ENCODE measurements at places on chromosomes 7 and 10.
A peak's percentile ranks its signal among the peaks of the same experiment; 100 is the strongest.

- peak; percentile 83 for DNase-seq
Measured at GRCh38 chr10:69088801-69089501, 1.0 kb downstream of the SRGN start.

GRCh38 chr10:129697463-129698247, 230.6 kb downstream of the MGMT start:
- DNase-seq, result no peak

- no peak for DNase-seq
Measured at GRCh38 chr7:131223151-131223550, 104.5 kb upstream of the MKLN1 start.

- no peak for DNase-seq
Measured at GRCh38 chr7:20713792-20714191, 72.9 kb downstream of the SP8 start.

DNA sequence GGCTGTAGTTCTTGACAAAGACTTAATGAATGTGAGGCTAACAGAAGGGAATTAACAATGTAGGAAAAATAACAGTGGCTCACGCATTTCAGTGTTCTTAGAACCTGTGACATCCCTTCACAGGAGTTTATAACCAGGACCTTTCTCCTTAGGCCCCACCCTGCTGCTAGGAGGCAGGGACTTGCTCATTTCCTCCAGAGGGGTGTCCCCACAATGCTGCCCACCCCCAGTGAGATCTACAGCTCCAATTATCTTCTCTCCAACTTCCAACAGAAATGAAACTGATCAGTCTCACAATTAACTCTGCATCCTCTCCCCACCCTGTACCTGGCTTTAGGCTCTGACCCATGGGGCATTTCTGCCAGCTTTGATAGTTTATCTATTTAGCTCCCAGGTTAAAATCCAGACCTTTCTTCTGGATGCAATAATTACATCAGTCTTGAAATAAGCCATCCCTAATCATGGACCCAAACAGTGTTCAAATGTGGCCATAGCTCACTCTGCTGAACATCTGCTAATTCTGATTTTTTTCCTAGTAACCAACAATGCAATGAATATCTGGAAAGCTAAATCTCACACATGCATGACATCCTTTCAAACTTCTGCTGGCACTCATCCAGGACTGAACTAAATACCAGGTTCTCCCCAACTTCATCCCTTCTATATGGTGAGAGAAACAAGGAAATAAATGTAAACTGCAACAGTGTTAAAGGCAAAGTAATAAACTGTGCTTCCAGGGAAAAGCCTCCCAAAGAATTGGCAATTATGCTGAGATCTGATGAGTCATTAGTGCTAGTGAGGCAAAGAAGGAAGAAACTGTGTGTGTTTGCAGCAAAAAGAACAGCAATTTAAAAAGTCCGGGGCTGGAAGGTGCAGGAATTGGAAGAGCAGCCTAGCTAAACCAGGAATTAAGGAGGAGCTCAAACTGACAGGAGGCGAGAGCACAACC, 64.6 kb downstream of the HERPUD2 start:
- DNase-seq, result peak; percentile 53

- DNase-seq, result no peak
Measured at GRCh38 chr10:1035201-1035600, 9.5 kb upstream of the IDI2 start.

GRCh38 chr10:86688398-86688921, 20.1 kb downstream of the LDB3 start:
- DNase-seq, result peak; percentile 75

- no peak for DNase-seq
Measured at GRCh38 chr10:104253106-104253505, 1.6 kb upstream of the GSTO1 start.

DNA sequence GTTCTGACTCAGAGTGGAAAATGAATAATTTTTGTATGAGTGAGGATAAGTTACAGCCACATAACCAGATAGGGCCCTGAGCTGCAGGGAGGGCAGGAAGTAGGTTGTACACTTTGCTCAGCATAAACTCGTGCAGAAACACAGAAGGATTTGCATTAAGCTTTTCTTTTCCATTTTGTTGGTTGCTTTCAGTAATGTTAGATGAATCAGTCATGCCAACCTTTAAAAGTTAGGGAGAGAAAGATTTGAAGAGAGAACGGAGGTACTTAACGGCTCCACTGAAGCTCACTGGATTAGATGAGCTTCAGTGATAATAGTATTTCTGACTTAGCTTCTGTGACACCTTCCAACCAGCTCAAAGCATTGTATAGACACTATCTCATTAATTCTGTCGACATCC, 348.1 kb downstream of the GATA3 start:
- no peak for DNase-seq

GRCh38 chr7:36391436-36392198, 2.0 kb downstream of the ANLN start:
- DNase-seq, result no peak

GRCh38 chr7:25287291-25287690, 59.0 kb upstream of the NPVF start:
- DNase-seq, result no peak

- peak; percentile 89 for DNase-seq
Measured at GRCh38 chr10:112183329-112184051, at the start of gene GPAM. Gene GPAM (minus strand): TSS chr10:112183765. CDS start chr10:112181784, 1,981 bp downstream.

DNA sequence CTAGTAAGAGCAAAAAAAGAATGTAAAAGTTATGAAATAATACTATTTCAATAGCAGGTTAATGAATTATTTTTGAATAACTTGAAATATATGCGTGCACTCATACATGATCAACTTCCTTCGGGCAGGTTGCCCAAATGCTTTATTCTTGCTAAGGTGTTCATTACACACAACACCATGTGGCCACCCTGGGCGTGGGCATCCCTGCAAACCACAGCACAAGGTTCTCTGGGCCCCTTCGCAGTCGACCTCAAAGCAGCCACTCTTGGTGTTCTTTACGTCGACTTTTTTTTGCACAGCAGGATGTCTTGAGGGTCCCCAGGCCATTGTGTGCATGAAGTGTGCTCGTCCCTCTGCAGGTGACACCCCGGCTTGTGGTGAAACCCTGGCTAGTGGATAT, 300.7 kb upstream of the PITRM1 start:
- no peak for DNase-seq

DNA sequence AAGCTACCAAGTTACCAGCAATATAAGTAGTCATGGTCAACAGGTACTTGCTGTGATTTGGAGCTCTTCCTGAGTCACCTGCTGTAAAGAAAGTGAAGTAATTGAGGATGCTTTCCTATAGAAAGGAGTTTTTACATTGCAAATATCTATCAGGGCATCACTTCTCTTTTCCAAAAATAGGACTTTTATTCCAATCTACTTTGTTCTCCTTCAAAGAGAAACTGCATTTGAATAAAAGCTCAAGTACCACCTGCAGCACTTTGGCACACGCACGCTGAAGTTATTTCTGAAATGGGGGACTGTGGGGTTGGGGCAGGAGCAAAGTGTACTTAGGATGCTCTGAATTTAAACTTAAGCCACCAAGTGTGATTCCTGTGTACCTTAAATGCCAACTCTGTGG, 81.8 kb upstream of the PRKAR2B start:
- DNase-seq, result no peak

GRCh38 chr7:45421806-45422205, 152.4 kb upstream of the ADCY1 start:
- DNase-seq, result no peak

GRCh38 chr10:69434169-69434568, 17.1 kb upstream of the TSPAN15 start:
- DNase-seq, result no peak

DNA sequence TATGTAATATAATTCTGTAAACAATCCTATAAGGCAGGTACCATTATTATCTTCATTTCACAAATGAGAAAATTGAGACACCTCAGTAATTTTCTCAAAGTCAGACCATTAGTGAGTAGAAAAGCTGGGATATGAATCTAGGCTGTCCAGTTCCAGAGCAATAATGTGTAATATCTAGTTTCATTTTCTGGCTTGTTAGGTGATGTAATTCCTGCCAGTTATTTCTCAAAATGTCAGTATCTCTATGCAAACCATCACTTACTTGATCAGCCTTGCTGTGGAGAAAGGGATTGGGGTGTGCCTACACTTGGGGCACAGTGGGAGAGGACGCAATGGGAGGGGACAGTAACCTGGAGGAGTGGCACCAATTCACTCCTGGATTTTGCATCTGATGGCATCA, 157.5 kb downstream of the LYZL1 start:
- DNase-seq, result no peak

GRCh38 chr10:122454071-122454470, 382 bp upstream of the ARMS2 start:
- DNase-seq, result no peak

- DNase-seq, result peak; percentile 7
Measured at GRCh38 chr10:26621889-26622711, 75.4 kb upstream of the PDSS1 start.

DNA sequence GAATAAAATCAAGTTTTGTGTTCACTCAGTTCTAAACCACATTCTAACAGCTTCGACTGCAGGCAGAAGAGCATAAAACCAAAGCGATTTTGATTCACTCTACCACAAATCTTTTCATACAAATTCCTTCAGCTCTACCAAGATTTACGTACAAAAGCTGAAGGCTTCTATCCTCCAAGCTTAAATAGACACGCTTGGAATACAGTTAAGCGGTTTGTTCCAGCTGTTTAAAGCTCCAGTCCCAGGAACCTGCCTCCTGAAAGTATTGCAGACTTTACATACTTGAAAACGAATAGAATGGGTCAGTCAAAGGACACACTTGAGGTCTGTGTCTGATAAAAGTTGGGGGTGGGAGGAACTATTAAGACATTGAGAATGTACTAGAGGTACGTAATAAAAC, 102.9 kb downstream of the MPP7 start:
- DNase-seq, result no peak

- no peak for DNase-seq
Measured at GRCh38 chr10:12027539-12027938, 15.1 kb downstream of the UPF2 start.

GRCh38 chr10:70274643-70275042, 9.2 kb downstream of the NPFFR1 start:
- peak; percentile 83 for DNase-seq

- no peak for DNase-seq
Measured at GRCh38 chr7:1092806-1093501, 5.0 kb downstream of the GPER1 start.

DNA sequence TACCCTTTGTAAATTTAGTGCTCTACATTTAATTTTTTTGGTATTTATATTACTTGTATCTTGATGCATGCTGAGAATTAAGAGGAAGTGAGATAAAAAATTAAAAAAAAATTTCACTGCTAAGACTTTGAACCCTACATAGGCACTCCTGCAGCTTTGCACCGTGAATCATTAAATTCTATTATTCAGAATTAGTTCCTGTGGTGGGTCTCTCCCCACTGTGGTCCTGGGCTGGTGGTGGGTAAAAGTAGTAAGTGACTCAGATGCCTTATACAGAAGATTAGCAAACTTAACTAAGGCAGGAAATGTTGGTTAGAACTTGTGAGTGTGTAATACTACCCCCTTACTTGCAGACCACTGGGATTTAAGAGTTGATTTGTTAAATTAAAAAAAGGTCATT, 72.6 kb downstream of the AP3M1 start:
- DNase-seq, result peak; percentile 75

- no peak for DNase-seq
Measured at GRCh38 chr10:108612485-108612884, 1310.8 kb downstream of the XPNPEP1 start.

GRCh38 chr10:61899069-61899531, 2.4 kb upstream of the ARID5B start:
- peak; percentile 87 for DNase-seq

DNA sequence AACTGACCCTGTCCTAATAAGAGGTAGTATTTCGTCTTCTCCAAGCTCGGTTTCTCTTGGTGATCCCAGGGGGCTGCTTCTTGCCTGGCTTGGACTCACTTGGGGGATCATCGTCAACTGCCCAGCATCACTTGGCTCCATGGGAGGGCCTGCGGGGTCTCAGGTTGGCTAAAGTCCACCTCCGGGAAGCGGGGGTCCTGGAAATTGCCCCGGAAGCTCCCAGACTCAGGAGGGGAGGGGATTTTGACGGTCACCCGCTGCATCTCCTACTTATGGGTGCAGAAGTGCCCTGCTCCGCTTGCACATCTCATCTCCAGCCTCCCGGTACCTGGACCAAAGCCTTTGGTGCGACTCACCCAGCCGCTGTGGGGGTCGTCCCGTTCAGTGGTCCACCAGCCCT, 18.7 kb downstream of the KCNK18 start:
- DNase-seq, result no peak

GRCh38 chr7:76129366-76129765, 72.3 kb upstream of the SRRM3 start:
- DNase-seq, result peak; percentile 34

Data from iris pigment epithelial cell (primary cell).